Bone marrow (tissue), 2 donors: ENCODE measurements at places on chromosomes 2 and 18.

GRCh38 chr2:100233061-100233460 is 89.2 kb downstream of the LONRF2 start:
- DNase-seq, result no peak

- no peak for DNase-seq
Measured at GRCh38 chr18:11269257-11269656, 119.9 kb upstream of the PIEZO2 start.

DNA sequence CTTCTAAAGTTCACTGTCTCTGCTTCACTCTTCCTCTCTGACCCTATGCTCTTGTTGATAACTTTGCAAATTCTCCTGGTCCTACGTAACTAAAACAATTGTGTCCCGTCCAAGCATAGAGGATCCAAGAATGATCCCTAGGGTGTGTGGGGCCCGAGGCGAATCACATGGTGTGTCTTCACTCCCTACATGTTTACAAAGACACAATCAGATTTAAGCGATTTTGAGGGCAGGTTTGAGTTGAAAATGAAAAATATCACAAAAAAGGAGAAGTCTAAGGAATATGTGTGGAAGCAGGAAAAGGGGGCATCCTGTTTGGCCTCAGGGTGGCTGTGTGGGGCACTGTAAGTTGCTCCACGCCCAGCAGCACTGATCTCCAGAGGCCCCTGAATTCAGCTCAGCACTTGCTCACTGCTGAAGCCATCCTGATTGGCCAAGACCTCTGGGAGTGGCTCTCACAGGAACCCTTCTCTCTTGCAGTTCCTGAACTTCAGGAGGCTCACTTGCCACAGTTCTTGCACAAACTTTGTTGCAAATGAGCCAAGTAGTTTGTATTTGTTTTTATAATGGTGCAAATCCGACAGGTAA is 363.6 kb downstream of the ZNF521 start:
- no peak for DNase-seq

- DNase-seq, result no peak
Measured at GRCh38 chr18:12911025-12911928, 27.2 kb upstream of the PTPN2 start.

DNA sequence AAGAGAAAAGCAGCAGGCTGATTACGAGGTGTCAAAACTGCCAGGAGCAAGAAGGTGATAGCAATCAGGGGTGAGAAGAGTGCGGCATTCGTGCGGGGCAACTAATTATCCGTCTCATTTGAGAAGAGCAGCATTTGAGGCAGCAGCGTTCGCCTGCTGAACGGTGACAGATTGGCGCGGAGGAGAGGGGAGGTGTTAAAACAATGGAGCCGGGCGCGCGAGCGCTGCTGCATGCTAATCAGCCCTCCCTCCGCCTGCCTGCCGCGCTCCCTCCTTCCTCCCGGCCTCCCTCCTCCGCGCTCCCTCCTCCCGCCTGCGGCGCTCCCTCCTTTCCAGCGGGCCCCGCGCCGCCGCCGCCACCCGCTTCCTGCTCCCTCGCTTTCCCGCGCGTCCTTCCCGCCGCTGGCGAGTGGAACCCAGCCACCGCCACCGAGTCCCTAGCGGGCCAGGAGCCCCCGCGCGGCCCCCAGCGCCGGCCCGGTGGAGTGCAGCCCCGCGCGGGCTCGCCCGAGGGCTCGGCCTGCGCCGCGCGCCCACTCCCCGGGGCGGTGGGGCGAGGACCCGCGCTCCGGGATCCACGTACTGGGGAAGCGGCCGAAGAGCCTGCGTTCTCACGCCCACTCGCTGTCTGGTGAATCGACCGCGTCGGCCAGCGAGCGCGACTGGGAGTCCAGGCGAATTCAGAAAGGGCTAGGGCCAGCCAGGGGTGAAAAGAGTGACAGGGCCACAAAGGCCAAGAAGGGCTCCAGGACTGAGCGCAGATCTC is 69.5 kb upstream of the PSMD14 start:
- peak; percentile 48 for DNase-seq

GRCh38 chr2:234917211-234917975 is 34.4 kb upstream of the SH3BP4 start:
- DNase-seq, result no peak

- no peak for DNase-seq
Measured at GRCh38 chr2:9975328-9975727, 23.8 kb downstream of the GRHL1 start.

DNA sequence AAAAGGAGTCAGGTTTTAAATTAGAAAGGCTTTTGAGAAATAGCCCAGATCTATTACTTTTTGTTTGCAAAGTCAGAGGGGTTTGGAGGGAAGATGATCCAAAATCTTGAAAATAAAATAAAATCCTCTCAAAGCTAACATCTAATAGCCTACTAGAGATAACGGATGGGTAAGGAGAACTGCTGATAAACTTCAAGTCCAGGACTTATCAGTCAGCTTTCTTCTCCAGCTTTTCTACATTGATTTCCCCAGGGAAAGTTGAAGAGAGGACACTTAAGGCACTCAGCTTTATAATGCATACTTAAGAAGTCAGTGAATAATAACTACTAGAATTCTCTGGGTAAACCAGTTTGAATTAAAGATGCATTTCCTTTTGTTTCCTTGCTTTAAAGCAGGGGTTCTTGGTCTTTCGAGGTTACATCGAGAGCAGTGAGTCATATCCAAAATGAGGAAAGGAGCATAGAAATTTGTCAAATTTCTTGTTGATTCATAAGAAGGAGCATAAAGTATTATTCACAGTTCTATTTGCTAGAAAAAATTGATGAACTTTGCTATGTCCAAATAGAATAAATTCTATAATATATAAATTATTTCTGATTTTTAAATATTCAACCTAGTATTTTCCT is 43.2 kb upstream of the ITPRID2 start:
- peak; percentile 80 for DNase-seq

- no peak for DNase-seq
Measured at GRCh38 chr2:105887256-105887655, 142.5 kb downstream of the NCK2 start.

GRCh38 chr18:22432657-22433137 is 15.0 kb upstream of the CTAGE1 start:
- DNase-seq, result no peak

- no peak for DNase-seq
Measured at GRCh38 chr18:6096730-6097129, 201.4 kb upstream of the TMEM200C start.

DNA sequence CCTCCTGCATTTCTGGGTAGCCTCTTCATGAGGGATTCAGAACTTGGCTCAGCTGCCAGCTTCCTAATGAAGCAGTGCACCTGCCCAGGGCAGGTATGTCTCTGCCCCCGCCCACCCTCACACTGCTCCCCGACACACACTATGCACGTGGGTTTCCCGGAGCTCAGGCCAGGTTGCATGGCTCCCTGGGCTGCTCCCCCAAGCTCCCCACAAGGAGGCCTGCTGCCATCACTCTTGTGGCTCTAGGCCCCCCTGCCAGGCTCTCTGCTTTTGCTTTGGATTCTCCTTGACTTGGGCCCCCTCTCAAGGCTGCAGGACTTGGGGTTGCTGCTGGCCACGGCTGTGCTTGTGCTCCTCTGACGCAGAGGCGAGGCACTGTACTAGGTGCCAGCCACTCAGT is 43.6 kb downstream of the ADD2 start:
- no peak for DNase-seq

- DNase-seq, result no peak
Measured at GRCh38 chr2:99680946-99681345, 191.1 kb upstream of the REV1 start.

GRCh38 chr2:100205174-100205573 is 62.8 kb upstream of the AFF3 start:
- no peak for DNase-seq

- DNase-seq, result no peak
Measured at GRCh38 chr2:241535871-241536655, 22.5 kb upstream of the BOK start.

- DNase-seq, result no peak
Measured at GRCh38 chr2:217326238-217327022, 466.6 kb upstream of the TNP1 start.

GRCh38 chr2:23480957-23481797 is 96.2 kb downstream of the KLHL29 start:
- DNase-seq, result no peak

GRCh38 chr2:141810148-141810547 is 320.7 kb downstream of the LRP1B start:
- DNase-seq, result no peak

DNA sequence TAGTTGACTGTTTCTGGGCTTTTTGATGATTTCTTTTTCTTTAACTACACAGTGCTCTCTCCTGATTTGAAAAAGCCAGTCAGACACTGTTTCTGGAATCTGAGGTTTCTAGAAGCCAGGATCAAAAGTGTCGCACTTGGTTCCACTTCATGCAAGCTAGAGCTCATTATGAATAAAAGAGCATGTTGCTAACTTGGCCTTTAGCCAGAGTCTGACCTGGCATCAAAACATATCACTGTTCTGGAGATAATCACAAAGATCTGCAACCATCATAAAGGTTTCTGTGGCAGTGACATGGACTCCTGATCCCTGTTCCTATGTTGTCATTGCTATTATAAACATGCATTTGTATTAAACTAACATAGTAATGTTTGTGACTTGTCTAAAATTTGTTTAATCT is 76.1 kb upstream of the MAPRE2 start:
- no peak for DNase-seq

- no peak for DNase-seq
Measured at GRCh38 chr2:99485824-99486223, 4.0 kb downstream of the REV1 start.

GRCh38 chr18:44458777-44459176 is 221.9 kb upstream of the SETBP1 start:
- no peak for DNase-seq

GRCh38 chr2:19461504-19462255 is 103.3 kb upstream of the OSR1 start:
- DNase-seq, result no peak

DNA sequence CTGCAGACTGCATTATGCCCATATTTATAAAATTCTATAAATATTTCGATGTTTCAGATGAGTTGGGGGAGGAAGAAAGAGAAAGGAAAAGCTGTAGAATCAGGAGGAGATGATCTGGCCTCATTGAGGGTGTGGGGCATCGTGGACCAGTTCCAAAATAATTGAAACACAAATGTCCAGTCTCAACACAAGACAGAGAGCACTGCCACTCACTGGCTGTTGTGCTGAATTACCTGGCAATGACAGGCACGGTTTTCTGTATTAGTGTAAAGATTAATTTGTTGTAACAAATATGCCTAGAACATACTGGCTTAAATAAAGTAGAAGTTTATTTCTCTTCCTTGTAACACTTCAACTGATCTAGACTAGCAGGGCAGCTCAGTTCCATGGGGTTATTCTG is 24.1 kb downstream of the POLE4 start:
- DNase-seq, result no peak

GRCh38 chr2:85444629-85445172 is 26.2 kb downstream of the SH2D6 start:
- no peak for DNase-seq

DNA sequence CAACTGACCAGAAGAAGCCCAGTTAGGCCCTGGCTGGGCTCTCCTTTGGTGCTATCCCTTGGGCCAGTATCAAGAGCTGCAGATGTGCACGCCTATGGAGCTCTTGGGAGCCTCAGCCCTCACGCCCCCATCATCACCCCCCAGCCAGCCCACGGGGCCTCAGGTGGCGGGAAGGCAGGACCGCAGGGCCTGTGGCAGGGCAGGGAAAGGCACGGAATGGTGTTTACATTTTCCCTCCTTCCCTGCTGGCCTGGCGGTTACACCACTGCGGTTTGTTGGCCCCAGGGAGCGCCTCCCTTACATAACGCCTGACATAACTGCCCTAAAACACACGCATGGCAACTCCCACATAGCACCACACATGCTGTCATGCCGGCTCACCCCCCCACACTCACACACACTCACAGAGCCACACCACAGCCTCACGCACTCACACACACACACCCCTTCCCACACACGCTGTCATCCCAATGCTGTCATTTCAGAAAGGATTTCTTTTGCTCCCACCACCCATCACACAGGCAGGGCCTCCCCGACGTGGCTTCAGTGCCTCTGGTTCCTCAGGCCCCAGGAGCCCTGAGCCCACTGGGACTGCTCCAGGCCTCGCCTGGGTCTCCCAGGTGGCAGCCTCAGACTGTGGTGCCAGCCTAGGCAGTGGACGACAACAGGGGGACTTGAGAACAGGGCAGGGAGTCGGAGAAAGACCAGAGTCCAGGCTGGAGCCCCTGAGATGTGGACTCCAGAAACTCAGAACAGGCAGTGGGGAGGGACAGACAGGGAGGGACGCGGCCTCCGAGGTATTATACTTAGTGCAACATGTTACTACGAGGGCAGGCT is 15.7 kb downstream of the ZFP36L2 start:
- DNase-seq, result peak; percentile 97

GRCh38 chr2:102514061-102514785 is 41.2 kb downstream of the SLC9A4 start:
- DNase-seq, result no peak

GRCh38 chr2:205133544-205133943 is 548.8 kb upstream of the NRP2 start:
- no peak for DNase-seq

- DNase-seq, result peak; percentile 25
Measured at GRCh38 chr18:46621111-46621766, 35.8 kb downstream of the LOXHD1 start.

GRCh38 chr2:160551259-160551658 is 57.7 kb upstream of the RBMS1 start:
- no peak for DNase-seq

GRCh38 chr2:71451705-71452104 is 1.7 kb upstream of the DYSF start:
- no peak for DNase-seq

GRCh38 chr2:186632417-186632816 is 42.6 kb downstream of the ITGAV start:
- no peak for DNase-seq

DNA sequence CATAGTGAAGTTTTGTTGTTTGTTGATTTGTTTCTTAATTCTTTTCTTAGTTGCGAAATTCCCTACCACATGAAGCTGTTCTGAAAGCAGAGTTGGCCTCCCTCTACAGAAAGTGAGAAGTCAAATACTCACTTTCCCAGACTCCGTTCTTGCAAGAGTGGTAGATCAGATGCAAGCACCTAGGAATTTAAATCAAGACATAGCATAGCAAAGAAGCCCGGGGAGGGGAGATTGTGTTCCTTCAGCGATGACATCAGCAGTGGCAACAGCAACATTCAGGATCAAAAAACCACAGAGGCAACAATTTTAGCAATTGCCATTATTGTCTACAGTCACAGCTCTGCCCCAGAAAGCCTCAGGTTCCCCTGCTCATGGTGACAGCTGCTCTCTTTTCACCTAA is 580.0 kb downstream of the RNF144A start:
- DNase-seq, result no peak

- no peak for DNase-seq
Measured at GRCh38 chr2:98547092-98547790, 61.1 kb downstream of the COA5 start.

GRCh38 chr18:48326901-48327675 is 82.1 kb downstream of the ZBTB7C start:
- no peak for DNase-seq

DNA sequence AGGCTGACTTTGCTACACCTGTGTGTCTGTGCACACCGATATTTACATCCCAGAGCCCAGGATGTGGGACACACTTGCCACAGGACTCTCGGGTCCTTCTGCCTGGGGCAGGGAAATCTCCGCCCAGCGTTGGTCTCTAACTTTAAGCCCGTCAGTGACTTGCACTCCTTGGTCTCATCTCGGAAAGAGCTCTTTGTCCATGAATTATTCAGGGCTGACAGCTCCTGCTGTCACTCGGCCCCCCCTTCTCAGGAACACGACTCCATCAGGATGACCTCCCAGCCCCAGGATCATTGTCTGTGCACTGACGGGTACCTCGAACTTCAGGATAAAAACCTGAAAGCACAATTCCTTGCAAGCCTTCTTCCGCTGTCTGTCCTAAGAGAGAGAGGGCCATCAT is 26.6 kb downstream of the PLB1 start:
- DNase-seq, result no peak
